ENCODE measurements at places on chromosomes 4 and X.

DNA sequence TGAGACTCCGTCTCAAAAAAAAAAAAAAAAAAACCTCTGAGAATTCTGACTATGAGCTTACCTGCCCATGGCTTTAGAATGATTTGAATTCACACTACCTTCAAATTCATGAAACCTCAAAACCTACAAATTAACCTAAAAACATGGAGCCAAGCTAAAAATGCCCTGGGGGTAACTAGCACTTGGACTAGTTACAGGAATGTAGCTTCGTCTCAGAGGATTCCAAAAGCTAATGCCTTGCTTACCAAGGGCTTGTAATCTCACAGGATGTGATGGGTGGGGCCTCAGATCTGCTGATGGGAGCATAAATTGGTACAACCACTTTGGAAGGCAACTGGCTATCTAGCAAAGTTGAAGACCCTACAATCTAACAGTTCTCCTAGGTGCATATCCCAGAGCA lies 79.4 kb upstream of the SPRY1 start:
- no peak for DNase-seq

GRCh38 chrX:22628275-22628674 lies 355.6 kb downstream of the CBLL2 start:
- DNase-seq = no peak

DNA sequence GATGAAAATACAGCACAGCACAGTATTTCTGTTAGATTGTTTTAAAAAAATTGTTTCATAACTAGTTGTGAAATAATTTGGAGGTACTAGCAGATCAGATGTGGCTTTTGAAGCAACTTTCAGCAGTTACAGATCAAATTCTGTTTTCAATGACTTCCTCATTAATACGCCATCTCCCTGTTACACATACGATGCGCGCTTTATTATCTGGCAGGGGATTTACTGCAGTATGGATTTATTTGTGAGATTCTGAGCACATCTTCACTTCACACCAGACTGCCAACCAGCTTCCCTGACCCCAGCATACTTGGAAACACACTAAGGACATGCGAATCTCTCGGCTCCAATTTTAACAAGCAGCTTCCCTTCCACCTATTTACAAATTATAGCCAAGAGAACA lies 235.5 kb upstream of the DIAPH2 start:
- no peak for DNase-seq

- no peak for DNase-seq
These were observed 32.7 kb downstream of the SEC24D start for GRCh38 chr4:118803253-118803652.

DNA sequence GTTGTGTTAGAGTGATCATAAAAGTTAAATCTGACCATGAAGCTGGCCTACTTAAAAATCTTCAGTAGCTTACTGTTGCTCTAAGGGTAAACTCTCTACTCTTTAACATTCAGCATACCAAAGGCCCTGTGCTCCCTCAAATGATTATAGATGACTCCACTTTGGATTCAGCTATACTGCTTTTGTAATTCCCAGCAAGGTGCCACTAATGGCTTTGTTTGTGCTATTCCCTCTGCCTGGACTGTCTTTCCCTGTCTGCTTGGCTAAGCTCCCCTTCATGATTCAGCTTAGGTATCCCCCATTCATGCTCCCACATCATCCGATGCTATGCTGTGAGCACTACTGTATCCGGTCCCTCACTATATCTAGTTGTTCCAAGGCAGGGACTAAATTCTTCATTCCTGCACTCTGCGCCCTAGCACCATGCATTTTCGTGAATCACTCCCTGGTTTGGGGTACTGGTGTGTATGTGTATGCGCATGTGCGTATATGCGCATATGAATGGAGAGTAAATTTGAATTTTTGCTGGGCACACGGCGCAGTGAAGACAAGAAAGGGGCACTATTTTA lies 453 bp upstream of the PBDC1 start:
- peak; percentile 13 for DNase-seq

Data from amniotic stem cell (primary cell).